ENCODE measurements at places on chromosomes 4 and X.
A peak's percentile ranks its signal among the peaks of the same experiment; 100 is the strongest.

- DNase-seq = no peak
Measured at GRCh38 chr4:96108146-96108545, 268.3 kb downstream of the PDHA2 start.

DNA sequence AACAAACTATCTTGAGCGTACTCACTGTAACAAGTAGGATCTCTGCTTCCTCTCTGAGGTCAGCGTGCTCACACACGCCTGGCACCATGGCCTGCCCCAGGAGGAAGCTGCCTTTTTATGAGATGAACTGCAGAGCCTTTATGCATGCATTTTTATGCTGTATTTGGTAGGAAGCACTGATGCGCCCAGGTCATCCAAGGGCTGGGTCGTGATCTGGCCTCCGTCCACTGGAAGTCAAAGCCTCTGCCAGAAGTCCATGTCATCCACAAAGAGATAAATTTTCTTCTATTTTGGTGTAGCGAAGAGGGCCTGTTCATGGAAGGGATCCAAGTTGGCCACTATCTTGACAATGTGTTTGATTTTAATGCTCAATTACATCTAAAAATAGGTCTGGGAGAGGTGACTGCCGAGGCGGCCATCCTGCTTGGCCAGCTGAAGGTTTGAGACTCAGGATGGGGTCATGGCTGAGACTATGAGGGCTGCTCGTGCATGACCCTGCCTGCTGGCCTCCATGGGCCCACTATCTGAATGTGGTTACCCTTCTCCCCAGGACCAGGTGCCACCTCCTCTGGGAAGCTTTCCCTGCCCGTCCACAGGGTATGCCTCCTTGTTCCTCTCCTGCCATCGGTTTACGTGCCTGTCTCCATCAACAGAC, 50.3 kb downstream of the HTRA3 start:
- DNase-seq = no peak

GRCh38 chrX:72272868-72273267, 4.2 kb downstream of the RPS4X start:
- DNase-seq = no peak

- DNase-seq = peak; percentile 78
Measured at GRCh38 chr4:111064342-111064993, 441.6 kb upstream of the PITX2 start.

- no peak for DNase-seq
Measured at GRCh38 chr4:39204543-39204942, 22.2 kb downstream of the WDR19 start.

Data from GM03348 (cell line).